ENCODE measurements at places on chromosomes 3 and 15. TPM values are rescaled to one million over a fixed set of nuclear protein-coding genes. Genes with fewer than 3 reads are reported as not detected.

Gene DPPA4
- 0.58 TPM for total RNA-seq

Gene AKAP13
- 90.9 TPM for total RNA-seq

Gene CYP11A1
- 1.2 TPM for total RNA-seq

Gene CLEC3B
- total RNA-seq: 184 TPM

Gene ADAMTS17
- total RNA-seq: 5.9 TPM

Gene MYL3
- 107 TPM for total RNA-seq

Gene PLSCR2
- not detected for total RNA-seq

Gene CPEB1
- 1.3 TPM for total RNA-seq
